ENCODE measurements at places on chromosomes 13 and 19. TPM values are rescaled to one million over a fixed set of nuclear protein-coding genes. Genes with fewer than 3 reads are reported as not detected.

GRCh38 chr19:58500242-58500641 lies 11.6 kb downstream of the SLC27A5 start:
- no peaks in the 10 kb centered on the region for H3K36me3 ChIP-seq
- no peaks in the 10 kb centered on the region for H3K27me3 ChIP-seq
- H3K4me1 ChIP-seq = peaks cover 14% of the 10 kb centered on the region
- H3K4me3 ChIP-seq = peak overlapping the region; percentile 96
- no peak for DNase-seq

- no peaks in the 10 kb centered on the region for H3K36me3 ChIP-seq
- peaks cover 16% of the 10 kb centered on the region for H3K4me1 ChIP-seq
- H3K27me3 ChIP-seq = peaks cover 57% of the 10 kb centered on the region
- H3K4me3 ChIP-seq = no peak overlapping the region
Observed at GRCh38 chr13:114229506-114229905, 5.2 kb upstream of the CDC16 start.

DNA sequence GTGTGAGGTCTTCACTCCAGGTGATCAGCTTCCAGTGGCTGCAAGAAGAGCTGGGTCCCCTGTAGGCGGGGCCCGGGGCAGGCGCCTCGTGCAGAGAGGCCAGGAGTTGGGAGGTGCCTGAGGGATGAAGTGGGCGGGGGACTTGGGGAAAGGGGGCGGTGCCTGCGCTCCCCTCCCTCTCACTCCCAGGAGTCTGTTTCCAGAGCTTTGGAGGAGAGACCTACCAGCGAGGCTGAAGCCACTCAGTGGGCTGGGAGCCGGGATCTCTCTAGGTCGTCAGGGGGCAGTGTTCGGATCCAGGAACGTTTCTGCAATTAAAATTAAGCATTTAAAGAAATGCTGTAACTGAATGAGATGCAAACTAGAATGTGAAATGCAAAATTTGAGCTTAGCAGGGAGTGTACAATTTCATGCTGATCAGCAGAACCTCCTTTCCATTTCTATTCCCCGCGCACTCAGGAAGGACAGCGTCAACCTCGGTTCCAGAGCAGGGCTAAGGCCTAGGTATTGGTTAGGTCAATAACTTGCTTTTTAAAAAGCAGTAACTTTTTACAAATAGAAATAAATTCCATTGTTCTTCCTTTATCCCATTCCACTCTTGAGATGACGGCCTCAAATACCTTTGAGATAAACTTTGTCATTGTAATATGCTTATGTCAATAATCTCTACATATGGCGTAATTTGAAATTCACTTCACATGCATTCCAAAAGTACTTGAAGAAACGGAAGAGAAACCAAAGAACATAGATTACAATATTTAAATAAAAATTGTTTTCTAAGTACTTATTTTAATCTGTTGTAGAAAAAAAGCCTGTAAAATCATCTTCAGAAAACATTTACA lies 11.6 kb downstream of the ZNF160 start:
- peaks cover 35% of the 10 kb centered on the region for H3K36me3 ChIP-seq
- H3K4me1 ChIP-seq = peaks cover 7% of the 10 kb centered on the region
- H3K27ac ChIP-seq = no peak overlapping the region
- DNase-seq = no peak

GRCh38 chr19:39037194-39037593 lies 4.8 kb upstream of the FBXO27 start:
- H3K36me3 ChIP-seq = no peaks in the 10 kb centered on the region
- H3K27me3 ChIP-seq = peaks cover 7% of the 10 kb centered on the region
- peaks cover 4% of the 10 kb centered on the region for H3K4me1 ChIP-seq
- DNase-seq = no peak
- no peak overlapping the region for H3K4me3 ChIP-seq
- no peak overlapping the region for H3K27ac ChIP-seq

DNA sequence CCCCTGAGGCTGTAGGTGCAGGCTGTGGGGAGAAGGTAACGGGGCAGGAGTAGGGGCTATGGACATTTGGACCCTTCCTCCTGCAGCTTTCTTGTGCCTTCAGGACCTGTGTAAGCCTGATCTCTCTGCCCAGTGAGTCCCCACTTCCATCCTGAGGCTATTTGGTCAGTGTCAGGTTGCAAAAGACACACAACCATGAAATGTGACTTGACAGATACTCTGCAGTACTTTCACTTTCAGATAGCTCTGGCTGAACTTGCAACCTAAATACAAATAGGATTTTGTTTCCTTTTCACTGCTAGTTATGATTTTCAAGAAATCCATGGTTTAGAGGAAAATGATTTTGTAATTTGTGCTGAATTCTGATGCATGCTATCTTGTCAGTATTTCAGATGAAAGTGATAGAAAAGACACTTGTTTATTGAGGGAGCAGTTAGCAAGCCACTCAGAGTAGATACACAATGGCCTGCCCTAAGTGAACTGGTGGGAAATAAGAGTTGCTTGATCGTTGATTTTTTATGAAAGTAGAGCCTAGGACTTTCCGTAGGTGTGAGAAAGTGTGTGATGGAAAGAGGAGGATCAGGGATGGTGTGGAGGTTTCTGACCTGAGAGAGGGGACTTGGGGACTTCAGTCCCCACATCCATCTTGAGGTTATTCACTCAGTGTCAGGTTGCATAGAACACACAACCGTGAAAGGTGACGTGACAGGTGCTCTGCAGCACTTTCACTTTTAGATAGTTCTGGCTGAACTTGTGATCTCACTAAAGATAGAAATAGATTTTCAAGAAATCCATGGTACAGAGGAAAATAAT lies 18.1 kb upstream of the EID2 start:
- no peaks in the 10 kb centered on the region for H3K36me3 ChIP-seq
- DNase-seq = no peak
- H3K27me3 ChIP-seq = peaks cover 46% of the 10 kb centered on the region
- H3K4me3 ChIP-seq = no peak overlapping the region
- H3K4me1 ChIP-seq = peaks cover 4% of the 10 kb centered on the region
- H3K27ac ChIP-seq = peak overlapping the region; percentile 34

DNA sequence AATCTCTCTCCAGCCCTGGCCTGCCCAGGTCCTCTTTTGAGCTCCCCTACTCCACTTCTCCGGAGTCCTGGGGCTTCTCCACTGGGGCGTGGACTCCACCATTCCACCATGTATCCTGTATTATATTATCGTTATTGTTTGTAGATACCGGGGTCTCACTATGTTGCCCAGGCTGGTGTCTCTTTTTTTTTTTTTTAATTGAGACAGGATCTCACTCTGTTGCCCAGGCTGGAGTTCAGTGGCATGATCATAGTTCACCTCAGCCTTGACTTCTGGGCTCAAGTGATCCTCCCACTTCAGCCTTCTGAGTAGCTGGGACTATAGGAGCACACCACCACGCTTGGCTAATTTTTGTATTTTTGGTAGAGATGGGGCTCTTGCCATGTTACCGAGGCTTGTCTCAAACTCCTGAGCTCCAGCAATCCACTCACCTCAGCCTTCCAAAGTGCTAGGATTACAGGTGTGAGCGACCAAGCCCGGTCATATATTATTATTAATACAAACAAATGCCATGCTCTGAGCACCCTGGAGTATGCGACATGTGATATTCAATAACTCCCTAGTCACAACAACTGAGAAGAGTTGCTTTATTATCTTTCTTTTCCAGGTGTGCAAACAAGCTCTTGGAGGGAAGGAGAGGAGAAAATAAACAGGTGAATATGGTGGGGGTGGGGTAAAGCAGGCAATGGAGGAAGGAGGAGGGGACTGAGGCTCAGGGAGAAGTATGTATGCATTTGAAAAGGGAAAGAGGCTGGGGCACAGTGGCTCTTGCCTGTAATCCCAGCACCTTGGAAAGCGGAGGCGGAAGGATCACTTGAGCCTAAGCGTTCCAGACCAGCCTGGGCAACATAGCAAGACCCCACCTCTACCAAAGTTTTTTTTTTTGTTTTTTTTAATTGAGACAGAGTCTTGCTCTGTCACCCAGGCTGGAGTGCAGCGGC lies 2.8 kb upstream of the CERS4 start:
- peaks cover 16% of the 10 kb centered on the region for H3K4me1 ChIP-seq
- no peak for DNase-seq
- peak overlapping the region; percentile 48 for H3K4me3 ChIP-seq
- peak overlapping the region; percentile 15 for H3K27ac ChIP-seq

DNA sequence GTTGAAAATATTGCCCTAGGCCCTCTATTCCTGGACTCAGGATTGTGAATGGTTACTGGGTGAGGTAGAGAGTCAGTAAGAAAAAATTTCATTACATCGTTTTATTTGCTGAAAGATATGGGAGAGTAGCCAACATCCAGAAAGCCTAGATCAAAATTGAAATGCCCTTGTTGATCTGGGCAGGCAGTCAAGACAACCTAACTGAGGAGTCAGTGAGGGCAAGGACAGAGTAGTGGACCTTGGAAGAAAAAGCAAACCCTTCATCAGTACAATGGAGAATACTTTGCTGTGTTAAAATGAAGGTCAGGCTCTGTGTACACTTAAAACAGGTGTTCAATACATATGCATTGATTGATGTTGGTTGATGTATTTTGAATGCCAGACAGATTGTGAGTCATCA lies 576.7 kb downstream of the OLFM4 start:
- peaks cover 13% of the 10 kb centered on the region for H3K4me1 ChIP-seq
- DNase-seq = no peak
- H3K27ac ChIP-seq = no peak overlapping the region
- no peak overlapping the region for H3K4me3 ChIP-seq
- no peaks in the 10 kb centered on the region for H3K27me3 ChIP-seq

DNA sequence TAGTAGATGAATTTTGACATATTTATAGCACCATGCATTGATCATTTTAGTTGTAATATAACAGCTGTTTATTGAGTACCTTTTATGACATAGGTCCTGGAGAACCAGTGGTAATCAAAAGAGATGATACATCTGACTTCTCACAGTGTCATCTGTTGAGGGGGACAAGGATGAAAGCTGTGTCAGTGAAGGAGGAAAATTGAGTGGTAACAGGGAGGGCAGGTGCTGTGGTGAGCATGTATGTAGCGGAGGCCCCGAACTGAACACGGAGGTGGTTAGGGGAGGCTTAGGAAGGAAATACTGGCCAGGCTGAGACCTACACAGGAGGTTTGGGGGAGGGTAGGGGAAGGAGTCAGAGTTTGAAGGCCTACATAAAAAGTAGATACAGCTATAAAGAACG lies 199.7 kb downstream of the GGACT start:
- peaks cover 15% of the 10 kb centered on the region for H3K36me3 ChIP-seq
- peaks cover 16% of the 10 kb centered on the region for H3K4me1 ChIP-seq
- no peak overlapping the region for H3K27ac ChIP-seq
- no peaks in the 10 kb centered on the region for H3K27me3 ChIP-seq
- no peak for DNase-seq
- no peak overlapping the region for H3K4me3 ChIP-seq

DNA sequence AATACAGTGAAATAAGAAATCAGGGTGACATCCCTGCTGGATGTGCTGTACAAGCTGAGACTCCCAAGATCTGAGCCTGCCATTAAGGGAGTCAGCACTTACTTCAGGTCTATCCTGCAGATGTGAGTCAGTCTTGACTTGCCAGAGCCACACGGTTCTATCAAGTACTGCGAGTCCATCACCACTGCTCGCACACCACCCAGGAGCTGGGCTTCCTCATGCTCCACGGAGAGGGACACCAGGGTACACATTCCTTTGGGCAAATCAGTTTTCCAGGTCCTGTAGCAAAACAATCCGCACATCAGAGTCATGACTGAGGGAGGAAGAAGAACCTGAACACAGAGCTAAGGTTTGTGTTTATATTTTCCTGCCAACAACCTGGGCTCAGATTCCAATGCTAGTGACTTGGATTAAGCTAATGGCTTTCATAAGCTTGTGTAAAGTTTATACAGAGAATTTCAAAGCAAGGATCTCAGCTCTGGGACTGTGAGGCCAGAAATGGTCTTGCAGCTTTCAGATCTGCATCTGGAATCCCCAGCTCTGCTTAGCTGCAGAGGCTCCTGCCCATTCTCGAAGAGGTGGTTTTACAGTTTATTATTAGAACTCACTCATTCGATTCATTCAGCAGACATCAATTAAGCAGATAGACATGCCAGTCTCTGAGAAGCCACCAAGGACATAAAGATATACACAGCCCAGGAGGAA lies 90.6 kb downstream of the KL start:
- H3K36me3 ChIP-seq = peaks cover 18% of the 10 kb centered on the region
- no peak overlapping the region for H3K27ac ChIP-seq
- no peak for DNase-seq
- H3K27me3 ChIP-seq = no peaks in the 10 kb centered on the region
- H3K4me3 ChIP-seq = no peak overlapping the region

- no peak overlapping the region for H3K27ac ChIP-seq
- DNase-seq = peak; percentile 74
- no peak overlapping the region for H3K4me3 ChIP-seq
- H3K4me1 ChIP-seq = peaks cover 8% of the 10 kb centered on the region
- H3K27me3 ChIP-seq = no peaks in the 10 kb centered on the region
Observed at GRCh38 chr19:48190288-48190884, 19.9 kb downstream of the ZSWIM9 start.

GRCh38 chr19:13483215-13483614 lies 23.1 kb downstream of the CACNA1A start:
- no peaks in the 10 kb centered on the region for H3K36me3 ChIP-seq
- no peak overlapping the region for H3K27ac ChIP-seq
- no peak for DNase-seq
- H3K4me1 ChIP-seq = no peaks in the 10 kb centered on the region

DNA sequence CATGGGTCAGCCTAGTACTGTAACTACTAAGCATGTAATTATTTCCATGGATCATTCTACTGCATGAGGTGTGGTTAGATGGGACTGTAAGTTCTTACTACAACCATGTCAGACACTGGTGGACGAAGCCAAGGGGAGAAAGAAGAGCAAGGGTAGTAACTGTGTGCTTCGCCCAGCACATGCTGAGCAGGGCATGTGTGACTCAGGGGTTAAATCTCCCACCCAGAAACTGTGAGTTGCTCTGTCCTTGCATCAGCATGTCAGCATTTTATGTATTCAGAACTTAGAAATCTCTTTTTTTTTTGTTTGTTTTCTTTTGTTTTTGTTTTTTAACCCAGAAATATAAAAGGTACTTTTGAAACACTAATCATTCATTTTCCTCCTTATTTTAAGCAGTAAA lies 436.6 kb upstream of the KLF12 start:
- DNase-seq = no peak
- no peak overlapping the region for H3K4me3 ChIP-seq
- H3K27me3 ChIP-seq = peaks cover 26% of the 10 kb centered on the region
- no peak overlapping the region for H3K27ac ChIP-seq

Gene ZNF578
- 1.1 TPM for total RNA-seq

GRCh38 chr13:112952759-112953551 lies 16.1 kb upstream of the MCF2L start:
- H3K27me3 ChIP-seq = peaks cover 4% of the 10 kb centered on the region
- no peak overlapping the region for H3K27ac ChIP-seq
- H3K36me3 ChIP-seq = no peaks in the 10 kb centered on the region

DNA sequence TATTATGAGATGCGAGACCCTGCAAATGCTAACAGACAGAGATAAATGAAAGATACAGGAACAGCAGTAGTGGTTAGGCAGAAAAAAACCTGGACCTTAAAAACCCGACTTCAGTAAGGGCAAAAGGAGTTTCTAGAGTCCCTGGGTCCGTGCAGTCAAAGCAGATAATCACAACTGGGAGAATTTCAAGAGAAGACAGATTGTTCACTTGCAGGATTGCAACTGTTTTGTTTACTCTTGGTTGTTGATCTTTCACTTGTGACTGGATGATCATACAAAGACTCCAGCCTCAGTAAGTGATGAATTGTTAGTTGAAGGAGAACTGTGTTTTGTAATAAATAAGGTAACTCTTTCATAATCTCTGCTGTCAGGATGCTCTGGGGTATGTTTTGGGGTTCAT lies 135.1 kb downstream of the GPC6 start:
- H3K27ac ChIP-seq = no peak overlapping the region
- no peak for DNase-seq
- no peak overlapping the region for H3K4me3 ChIP-seq
- peaks cover under 1% of the 10 kb centered on the region for H3K36me3 ChIP-seq
